Upper lobe of left lung (tissue), 6 donors: ENCODE measurements at places on chromosomes 16 and 17. TPM values are rescaled to one million over a fixed set of nuclear protein-coding genes. Genes with fewer than 3 reads are reported as not detected.

GRCh38 chr16:29784901-29785500 is 5.5 kb upstream of the KIF22 start:
- peak; percentile 94 for DNase-seq

USP6 gene
- 0.15 TPM for total RNA-seq

DNA sequence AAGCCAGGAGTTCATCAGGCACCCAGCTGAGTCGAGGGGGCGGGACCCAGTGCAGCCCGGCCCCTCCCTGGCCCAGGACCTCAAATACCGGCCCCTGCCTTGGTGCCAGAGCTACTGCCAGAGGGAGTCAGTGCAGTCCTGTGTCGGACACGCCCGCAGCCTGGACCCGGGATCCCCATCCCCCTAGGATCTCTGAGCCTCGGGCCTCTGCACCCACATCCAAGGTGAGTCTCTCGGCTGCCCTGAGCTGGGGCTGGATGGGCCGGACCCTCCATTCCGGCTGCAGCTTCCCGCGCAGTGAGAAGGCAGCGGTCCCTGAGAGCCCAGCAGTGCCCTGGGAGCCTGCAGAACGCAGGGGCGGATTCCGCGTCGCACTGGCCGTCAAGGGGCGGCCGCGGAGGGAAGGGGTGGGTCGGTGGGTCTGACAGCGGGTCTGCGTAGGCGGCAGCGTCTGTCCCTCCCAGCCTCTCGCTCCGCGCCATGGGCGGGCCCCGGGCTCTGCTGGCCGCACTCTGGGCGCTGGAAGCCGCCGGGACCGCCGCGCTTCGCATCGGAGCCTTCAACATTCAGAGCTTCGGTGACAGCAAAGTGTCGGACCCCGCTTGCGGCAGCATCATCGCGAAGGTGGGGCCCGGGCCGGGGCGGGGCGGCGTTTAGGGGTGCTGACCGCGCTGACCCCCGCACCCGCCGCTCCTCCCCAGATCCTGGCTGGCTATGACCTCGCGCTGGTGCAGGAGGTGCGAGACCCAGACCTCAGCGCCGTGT is at the start of gene DNASE1L2:
Gene DNASE1L2, plus strand, starts transcription at position 108 of the 765 bp plus-strand sequence. Its CDS starts 373 bp downstream, at position 481.
- DNase-seq = peak; percentile 88

GRCh38 chr17:60618854-60619526 is 19.0 kb downstream of the PPM1D start:
- DNase-seq = no peak

ZSCAN10 gene
- total RNA-seq = 1.0 TPM
